ENCODE measurements at places on chromosomes 6 and 20.

- H3K36me3 ChIP-seq = no peaks in the 10 kb centered on the region
- no peak overlapping the region for H3K27ac ChIP-seq
- H3K4me1 ChIP-seq = no peaks in the 10 kb centered on the region
- no peaks in the 10 kb centered on the region for H3K27me3 ChIP-seq
- H3K4me3 ChIP-seq = no peak overlapping the region
Observed at GRCh38 chr6:73830119-73830518, 134.1 kb downstream of the CD109 start.

DNA sequence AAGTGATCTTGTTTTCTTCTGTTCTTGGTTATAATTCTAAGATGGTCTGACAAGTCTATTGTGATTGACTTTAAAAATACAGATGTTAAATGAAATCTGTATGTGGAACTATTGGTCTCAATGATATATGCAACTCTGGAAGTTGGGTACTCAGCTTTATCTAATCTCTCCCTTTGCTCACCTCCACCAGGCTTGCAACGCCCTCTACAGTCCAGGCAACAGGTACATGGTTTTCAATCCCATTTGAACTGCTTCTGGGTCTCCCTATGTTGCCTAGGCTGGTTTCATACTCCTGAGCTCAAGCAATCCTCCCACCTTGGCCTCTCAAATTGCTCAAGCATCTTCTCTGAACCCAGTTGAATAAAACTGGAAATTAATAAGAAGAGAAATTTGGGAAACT, 25.6 kb upstream of the HLA-DQB1 start:
- no peak for DNase-seq
- H3K4me1 ChIP-seq = no peaks in the 10 kb centered on the region
- H3K36me3 ChIP-seq = no peaks in the 10 kb centered on the region
- no peak overlapping the region for H3K27ac ChIP-seq
- H3K27me3 ChIP-seq = no peaks in the 10 kb centered on the region

GRCh38 chr6:170229851-170230519, 60.9 kb downstream of the DLL1 start:
- no peaks in the 10 kb centered on the region for H3K36me3 ChIP-seq
- no peak overlapping the region for H3K27ac ChIP-seq
- no peaks in the 10 kb centered on the region for H3K4me1 ChIP-seq
- H3K4me3 ChIP-seq = no peak overlapping the region
- H3K27me3 ChIP-seq = no peaks in the 10 kb centered on the region

GRCh38 chr20:9582137-9582536, 67.7 kb downstream of the LAMP5 start:
- no peak overlapping the region for H3K4me3 ChIP-seq
- H3K4me1 ChIP-seq = no peaks in the 10 kb centered on the region
- H3K27me3 ChIP-seq = no peaks in the 10 kb centered on the region
- no peak for DNase-seq
- H3K36me3 ChIP-seq = no peaks in the 10 kb centered on the region
- H3K27ac ChIP-seq = no peak overlapping the region

GRCh38 chr6:5066456-5067093, 18.6 kb upstream of the PPP1R3G start:
- no peaks in the 10 kb centered on the region for H3K36me3 ChIP-seq
- H3K27ac ChIP-seq = no peak overlapping the region
- H3K4me3 ChIP-seq = no peak overlapping the region
- no peaks in the 10 kb centered on the region for H3K4me1 ChIP-seq

GRCh38 chr6:142901611-142902010, 43.4 kb downstream of the HIVEP2 start:
- no peaks in the 10 kb centered on the region for H3K36me3 ChIP-seq

- DNase-seq = no peak
- peaks cover 18% of the 10 kb centered on the region for H3K36me3 ChIP-seq
- H3K27me3 ChIP-seq = no peaks in the 10 kb centered on the region
- no peaks in the 10 kb centered on the region for H3K4me1 ChIP-seq
Observed at GRCh38 chr6:87551799-87552198, 38.0 kb downstream of the RARS2 start.

- DNase-seq = no peak
- no peaks in the 10 kb centered on the region for H3K4me1 ChIP-seq
- H3K27me3 ChIP-seq = no peaks in the 10 kb centered on the region
- H3K36me3 ChIP-seq = no peaks in the 10 kb centered on the region
Observed at GRCh38 chr6:1015825-1016224, 296.1 kb upstream of the FOXQ1 start.

DNA sequence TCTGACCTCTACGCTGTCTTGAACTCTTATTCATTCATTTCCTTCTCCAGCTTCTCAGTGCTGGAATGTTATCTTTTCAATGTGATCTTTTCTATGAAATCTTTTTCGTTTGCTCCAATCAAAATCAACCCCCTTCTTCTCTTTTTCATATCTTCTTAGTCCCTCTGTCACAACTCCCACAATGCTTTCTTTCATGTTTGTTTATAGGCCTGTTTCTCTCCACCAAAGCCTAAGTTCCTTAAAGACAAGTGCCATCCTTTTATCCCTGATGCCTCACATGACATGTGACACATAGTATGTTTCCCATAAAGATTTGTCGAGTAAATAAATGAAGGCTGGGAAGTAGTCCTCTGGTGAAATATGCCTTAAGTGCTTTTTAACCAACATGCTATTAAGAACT, 38.1 kb downstream of the CRYBG1 start:
- no peaks in the 10 kb centered on the region for H3K27me3 ChIP-seq

DNA sequence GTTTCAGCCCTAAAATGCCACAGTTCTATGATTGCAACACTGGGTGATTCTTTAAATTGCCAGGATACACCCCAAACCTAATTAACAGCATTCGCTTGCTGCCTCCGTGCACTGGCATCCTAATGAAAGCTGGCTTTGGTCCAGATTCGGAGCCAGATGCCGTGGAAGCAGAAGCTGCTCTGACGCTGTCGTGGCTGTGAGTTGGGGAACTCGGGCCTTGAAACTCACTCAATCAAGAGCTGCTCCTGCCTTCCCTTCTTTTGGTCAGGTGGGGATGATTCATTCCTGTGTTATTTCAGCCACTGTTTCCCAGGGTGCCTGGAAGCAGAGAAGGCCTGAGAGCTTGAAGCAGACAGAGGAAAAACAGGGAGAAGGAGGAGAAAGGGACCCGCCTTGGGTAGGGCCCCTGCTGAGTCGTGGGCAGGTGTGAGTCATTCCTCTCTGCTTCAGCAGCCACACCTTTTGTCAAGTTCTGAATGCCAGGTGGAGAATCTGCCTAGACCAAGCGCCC, 36.2 kb upstream of the DSP start:
- H3K36me3 ChIP-seq = no peaks in the 10 kb centered on the region
- no peaks in the 10 kb centered on the region for H3K4me1 ChIP-seq
- no peaks in the 10 kb centered on the region for H3K27me3 ChIP-seq
- no peak overlapping the region for H3K4me3 ChIP-seq
- no peak overlapping the region for H3K27ac ChIP-seq

GRCh38 chr6:45467853-45468252, 90.1 kb upstream of the SUPT3H start:
- H3K27me3 ChIP-seq = no peaks in the 10 kb centered on the region
- H3K36me3 ChIP-seq = no peaks in the 10 kb centered on the region
- H3K4me3 ChIP-seq = no peak overlapping the region
- no peak for DNase-seq
- no peak overlapping the region for H3K27ac ChIP-seq
